ENCODE measurements at places on chromosomes 5 and 9.

DNA sequence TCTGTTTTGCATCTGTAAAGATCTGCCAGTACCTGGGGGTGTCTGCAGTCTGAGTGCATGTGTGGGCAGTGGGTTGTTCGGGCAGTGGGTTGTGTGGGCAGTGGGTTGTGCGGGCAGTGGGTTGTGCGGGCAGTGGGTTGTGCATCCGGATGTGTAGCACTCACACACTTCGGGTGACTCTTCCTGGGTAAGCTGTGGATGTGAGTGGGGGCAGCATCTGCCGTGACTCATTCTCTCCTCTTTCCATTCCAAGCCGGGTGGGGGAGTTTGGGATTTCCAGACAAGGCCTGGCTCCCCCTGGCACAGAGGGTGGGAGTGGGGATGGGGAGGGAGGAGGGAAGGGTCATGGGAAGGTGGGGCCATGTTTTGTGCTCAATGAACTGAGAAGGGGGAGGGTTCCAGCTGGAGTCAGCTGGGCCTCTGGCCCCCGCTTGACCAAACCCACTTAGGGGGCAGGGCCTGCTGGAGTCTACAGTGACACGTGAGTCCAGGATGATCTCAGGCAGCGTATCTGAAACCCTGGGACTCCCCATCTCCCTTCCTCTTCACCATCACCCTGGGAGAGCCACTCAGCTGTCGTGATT is 8.3 kb downstream of the CRB2 start:
- no peak for DNase-seq

GRCh38 chr9:91741522-91741921 is 208.5 kb downstream of the ROR2 start:
- no peak for DNase-seq

GRCh38 chr5:123215929-123216702 is 127.1 kb downstream of the PRDM6 start:
- no peak for DNase-seq

DNA sequence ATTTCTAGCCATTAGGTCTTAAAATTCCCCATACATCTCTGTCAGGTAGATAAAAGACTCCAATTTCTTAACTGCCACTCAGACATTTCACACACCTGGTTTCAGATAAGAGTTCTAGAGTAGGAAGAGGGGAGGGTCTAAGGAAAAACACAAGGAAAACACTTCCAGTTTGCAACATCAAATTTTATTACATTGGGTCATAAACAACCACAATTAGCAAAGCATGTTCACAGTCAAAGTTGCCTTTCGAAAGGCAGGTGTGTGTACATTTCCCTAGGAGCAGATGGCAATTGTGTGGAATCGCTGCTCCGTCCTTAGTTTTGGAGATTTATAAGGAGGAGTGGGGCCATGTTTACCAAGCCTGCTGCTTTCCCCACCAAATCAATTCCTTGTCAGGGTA is 120.8 kb downstream of the DMRT2 start:
- DNase-seq = no peak

DNA sequence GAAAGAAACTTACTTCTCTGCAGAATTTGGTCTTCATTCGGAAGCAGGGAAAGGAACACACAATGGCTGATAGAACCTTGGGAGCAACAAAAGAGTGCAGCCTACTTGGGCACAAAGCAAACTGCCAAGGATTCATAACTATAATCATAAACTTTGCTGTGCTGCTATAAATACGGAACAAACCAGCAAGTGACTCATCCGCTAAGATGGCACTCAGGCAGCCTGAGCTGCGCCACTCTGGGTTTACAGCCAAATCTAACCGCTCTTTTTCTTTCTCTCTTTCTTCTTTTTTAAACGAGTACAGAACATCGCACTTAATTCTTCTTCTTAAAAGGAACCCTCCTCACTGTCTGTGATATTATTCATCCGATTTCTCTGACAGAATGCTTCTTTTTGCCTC is 81.1 kb downstream of the PTPN3 start:
- no peak for DNase-seq

GRCh38 chr9:21788752-21789151 is 13.7 kb upstream of the MTAP start:
- no peak for DNase-seq

GRCh38 chr9:92949266-92949982 is 2.1 kb downstream of the FGD3 start:
- DNase-seq = no peak

DNA sequence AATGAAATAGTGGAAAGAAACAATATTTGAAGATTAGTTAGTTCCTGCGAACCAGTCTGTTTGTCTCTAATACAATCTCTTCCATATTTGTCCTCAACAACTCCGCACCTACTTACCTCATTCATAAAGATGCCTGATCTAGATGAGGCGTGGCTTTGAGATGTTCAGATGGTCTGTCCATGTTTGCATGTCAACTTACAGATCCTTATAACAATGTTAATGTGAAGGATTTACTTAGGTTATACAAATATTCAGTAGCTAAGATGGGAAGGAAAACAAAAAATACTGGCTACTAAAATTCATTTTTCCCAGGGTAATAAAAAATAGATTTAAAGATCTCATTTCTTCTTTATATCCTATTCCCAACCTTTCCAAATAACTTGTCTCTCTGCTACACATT is 8.3 kb downstream of the CDC14B start:
- no peak for DNase-seq

GRCh38 chr5:24163091-24163490 is 481.7 kb downstream of the CDH10 start:
- DNase-seq = no peak

- DNase-seq = no peak
Measured at GRCh38 chr5:158618256-158618655, 481.5 kb downstream of the EBF1 start.

DNA sequence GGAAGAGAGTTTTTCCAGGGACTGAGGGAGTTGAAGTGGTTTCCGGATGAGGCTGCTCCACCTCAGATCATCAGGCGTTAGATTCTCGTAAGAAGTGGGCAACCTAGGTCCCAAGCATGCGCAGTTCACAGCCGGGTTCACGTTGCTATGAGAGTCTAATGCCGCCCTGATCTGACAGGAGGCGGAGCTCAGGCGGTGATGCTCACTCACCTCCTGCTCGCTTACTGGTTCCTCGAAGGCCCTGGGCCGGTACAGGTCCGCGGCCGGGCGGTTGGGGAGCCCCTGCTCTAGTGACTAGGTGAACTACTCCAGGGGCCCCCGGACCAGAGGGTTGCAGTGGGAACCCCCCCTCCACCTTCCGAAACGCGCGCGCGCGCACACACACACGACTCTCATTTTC is 997 bp upstream of the RNF130 start:
- DNase-seq = no peak

- DNase-seq = no peak
Measured at GRCh38 chr5:108649646-108650045, 98.1 kb upstream of the FER start.

- DNase-seq = no peak
Measured at GRCh38 chr5:142491270-142491669, 166.4 kb upstream of the SPRY4 start.

DNA sequence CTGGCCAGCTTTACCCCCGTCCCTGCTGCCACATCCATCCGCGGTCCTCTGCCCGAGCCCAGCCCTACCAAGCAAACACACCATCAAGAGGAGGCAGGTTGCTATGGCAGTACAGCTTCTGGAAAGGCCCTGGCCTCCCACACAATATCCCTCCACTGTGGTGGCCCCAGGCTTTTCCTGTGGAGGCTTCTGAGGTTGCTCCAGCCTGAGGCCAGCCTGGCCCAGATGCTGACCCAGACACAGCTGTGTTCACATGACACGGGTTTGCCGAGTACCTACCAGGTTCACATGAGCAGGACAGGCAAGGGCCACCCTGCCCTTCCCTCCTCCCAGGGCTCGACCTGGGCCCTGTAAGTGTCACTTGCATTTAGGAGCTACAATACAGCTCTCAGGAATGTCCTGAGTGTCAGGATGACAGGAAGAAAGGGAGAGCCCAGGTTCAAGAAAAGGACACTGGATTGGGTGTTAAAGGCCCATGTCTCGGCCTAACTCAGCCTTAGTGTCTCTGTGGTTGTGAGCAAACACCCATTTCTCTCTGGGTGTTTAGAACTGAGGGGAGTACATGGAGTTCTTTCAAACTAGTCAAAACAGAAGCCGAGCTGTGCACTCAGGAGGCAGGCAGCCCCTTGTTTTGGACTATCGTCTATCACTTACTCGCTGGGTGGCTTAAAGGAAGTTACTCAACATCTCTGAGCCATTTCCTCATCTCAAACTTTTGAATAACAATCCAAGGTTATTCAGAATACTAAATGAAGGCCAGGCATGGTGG is 40.2 kb downstream of the NAIF1 start:
- DNase-seq = peak; percentile 54

DNA sequence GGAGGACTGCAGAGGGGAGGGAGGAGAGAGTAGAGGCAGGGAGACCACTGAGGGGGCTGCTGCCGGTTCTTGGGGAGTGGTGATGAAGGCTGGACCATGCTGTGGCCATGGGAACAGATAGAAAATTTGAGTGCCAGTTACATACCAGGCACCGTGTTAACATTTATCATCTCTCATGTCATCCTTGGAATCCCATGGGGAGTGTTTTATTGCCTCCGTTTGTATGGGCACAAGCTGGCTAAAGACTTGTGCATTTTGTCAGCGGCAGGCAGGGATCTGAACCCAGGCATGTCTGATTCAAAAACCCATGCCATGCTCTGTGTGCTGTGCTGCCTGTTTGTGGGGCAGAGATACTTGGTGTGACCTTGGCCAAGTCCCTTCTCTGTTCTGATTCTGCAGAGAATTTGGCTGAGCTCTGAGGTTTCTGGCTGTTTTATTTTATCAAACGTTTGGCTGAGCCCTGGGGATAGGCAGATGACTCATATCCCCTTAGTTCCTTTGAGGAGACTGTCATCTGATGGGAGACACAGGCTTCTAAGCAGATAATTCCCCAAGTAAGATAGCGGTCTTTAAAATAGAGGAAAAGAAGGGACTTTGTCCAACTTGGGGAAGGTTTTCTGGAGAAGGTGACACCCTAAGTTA is 22.2 kb downstream of the COL27A1 start:
- no peak for DNase-seq

GRCh38 chr5:14440582-14441431 is 140.8 kb upstream of the OTULINL start:
- DNase-seq = no peak

- no peak for DNase-seq
Measured at GRCh38 chr5:620586-621180, 8.5 kb downstream of the CEP72 start.

GRCh38 chr5:102932781-102933180 is 177.7 kb downstream of the PAM start:
- DNase-seq = no peak

DNA sequence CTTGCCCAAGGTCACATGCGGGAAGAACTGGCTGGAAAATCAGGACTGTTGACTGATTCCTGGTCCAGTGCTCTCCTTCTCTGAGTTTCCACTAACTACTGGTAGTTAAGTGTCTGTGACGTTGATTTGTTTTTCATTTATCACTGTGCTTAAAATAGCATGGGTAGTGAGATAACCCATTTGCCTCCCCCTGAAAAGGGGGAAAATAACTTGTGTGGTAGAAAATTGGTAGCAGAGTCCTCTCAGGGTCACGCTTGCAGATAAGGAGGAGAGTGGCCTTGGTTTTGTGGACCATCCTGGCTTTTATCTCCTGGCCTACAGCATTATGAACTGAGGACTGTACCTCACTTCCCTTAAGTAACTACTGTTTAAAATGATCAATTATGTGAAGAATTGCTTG is 10.9 kb downstream of the FUBP3 start:
- DNase-seq = no peak

GRCh38 chr9:87140605-87141109 is 193.4 kb upstream of the GAS1 start:
- DNase-seq = no peak

DNA sequence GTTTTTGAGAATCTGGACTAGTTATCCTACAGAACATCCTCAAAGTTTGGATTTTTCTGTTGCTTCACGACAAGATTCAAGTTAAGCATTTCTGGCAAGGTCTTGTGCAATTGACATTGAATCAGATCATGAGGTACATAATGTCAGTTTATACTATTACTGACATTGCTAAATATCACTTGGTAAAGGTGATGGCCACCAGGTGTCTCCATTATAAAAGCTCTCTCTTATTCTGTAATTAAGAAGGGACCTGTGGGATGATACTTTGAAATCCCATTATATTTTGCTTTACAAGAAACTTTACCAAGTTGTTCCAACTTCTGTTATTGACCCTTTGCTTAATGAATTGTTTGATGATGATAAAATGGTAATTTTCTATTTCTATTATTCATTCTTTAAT is 131.0 kb upstream of the ASTN2 start:
- no peak for DNase-seq

- peak; percentile 92 for DNase-seq
Measured at GRCh38 chr9:6055216-6055615, 39.8 kb upstream of the RANBP6 start.

GRCh38 chr5:142221091-142221860 is 103.5 kb downstream of the SPRY4 start:
- peak; percentile 45 for DNase-seq

DNA sequence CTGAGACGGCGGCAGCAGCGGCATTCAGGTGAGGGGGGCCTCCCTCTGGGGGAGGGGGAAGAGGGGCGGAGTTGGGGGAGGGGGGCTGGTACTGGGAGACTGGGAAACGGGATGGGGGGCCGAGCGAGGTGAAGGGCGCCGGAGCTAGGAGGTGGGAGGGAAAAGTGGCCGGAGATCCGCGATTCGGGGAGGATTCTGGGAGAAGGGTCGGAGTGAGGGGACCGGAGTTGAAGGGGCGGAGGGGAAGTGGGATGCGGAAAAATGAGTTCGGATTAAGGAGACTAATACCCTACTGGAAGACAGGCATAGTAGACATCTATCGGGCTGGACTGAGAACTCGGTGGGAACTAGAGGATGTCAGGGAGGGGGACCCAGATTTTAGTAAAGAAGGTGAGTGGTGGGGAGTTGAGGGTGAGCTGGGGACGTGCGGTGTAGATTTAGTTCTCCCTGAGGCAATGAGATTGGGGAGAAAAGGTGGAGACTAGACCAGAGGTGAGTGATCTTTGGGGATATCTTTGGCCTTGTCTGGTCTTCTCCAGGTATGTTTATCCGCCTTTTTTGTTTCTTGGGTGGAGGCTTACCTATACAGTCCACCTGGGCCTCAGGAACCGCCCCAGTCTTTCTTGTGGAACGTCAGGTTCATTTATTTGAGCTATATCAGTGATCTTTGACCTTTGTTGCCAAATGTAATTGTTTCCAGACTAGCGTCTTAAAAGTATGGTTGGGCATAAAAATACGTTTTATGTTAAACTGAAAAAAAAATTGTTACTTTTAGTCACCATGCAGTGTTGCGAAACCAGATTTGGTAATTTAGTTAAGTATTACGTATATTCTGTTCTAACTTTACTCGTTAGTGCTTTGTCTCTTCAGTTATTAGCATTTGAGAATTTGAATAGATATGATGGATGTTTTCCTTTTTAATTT is 632 bp downstream of the UBAP1 start:
- DNase-seq = peak; percentile 45

GRCh38 chr5:175689147-175689991 is 31.5 kb downstream of the HRH2 start:
- DNase-seq = peak; percentile 95

DNA sequence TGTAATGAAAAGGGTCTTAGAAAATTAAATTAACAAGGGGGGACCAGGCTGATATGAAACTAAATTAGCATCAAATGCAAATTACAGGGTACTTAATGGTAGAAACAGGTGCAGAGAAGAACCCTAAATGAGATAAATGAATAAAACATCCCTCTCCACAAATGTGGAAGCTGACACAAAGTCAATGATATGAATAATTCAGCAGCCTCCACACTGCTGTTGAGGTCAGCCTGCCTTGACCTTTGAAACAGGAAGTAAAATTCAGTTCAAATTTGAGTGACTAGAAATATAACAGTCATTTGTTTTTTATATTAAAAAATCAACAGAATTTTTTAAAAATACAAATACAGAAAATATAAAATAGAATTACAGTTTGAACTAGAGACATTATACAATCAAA is 40.0 kb downstream of the EBF1 start:
- peak; percentile 52 for DNase-seq

GRCh38 chr5:133489632-133490031 is 122.7 kb downstream of the FSTL4 start:
- DNase-seq = no peak
